Stomach (tissue), 19 donors: ENCODE measurements at places on chromosomes 13 and 19. TPM values are rescaled to one million over a fixed set of nuclear protein-coding genes. Genes with fewer than 3 reads are reported as not detected.
A peak's percentile ranks its signal among the peaks of the same experiment; 100 is the strongest.

Gene CBY2
- not detected for total RNA-seq

Gene SLC46A3
- total RNA-seq, result 5.3 TPM

- no peak for DNase-seq
Observed at GRCh38 chr13:75739244-75739868, 103.2 kb downstream of the LMO7 start.

- no peak for DNase-seq
Observed at GRCh38 chr13:42420304-42420703, 148.4 kb downstream of the AKAP11 start.

DNA sequence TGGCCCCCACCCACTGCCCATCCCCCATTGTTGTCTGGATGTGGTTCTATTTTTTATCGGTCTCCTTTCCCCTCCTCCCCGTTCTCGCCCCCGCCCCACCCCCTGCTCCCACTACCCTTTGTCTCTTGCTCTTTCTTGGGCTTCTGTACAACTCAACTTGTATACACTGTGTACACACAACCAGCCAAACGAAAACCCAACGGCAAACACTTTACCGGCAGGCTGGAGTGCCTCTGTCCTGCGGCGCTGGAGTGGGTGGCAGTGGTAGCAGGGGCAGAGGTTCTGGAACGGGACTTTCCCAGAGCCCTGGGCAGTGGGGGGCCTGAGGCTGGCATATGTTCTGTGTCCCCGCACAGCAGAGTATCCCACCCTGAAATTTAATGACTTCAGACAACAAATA, 13.7 kb downstream of the RRAS start:
- DNase-seq, result no peak

GRCh38 chr13:52947921-52948373, 80.7 kb upstream of the OLFM4 start:
- DNase-seq, result no peak

DNA sequence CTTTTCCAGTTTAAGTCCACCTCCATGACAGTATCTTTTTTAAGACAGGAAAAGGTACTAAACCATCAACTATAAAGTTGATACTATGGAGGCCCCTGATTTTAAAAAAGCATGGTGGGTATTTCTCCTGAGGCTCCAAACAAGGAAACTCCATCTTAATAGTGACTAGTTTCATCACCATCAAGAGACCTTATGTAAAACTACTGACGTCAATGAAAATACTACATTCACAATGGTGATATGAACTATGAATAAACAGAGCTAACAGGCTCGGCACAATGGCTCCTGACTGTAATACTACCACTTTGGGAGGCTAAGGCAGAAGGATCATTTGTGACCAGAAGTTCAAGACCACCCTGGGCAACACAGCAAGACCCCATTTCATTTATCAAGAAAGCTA, 162.7 kb downstream of the KLF12 start:
- DNase-seq, result no peak

DNA sequence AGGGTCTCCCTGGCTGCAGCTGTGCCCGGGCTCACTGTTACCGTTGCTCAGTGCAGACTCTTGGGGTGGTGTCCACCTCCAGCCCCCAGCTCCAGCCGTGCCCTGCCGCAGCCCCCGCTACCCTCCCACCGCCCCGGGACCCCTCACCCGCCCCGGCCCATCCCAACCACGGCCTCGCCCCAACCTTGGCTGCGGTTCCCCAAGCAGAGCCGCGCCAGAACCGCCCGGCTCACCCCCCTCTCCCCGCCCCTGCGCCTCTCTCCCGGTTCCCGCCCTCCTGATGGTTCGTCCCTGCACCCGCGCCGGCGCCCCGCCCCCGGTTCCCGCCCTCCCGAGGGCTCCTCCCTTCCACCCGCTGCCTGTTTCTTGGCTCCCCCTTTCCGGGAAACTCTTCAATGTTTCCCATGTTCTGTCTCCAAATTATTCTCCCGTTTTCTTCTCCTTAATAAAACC, 40.3 kb downstream of the ANKRD10 start:
- DNase-seq, result peak; percentile 85

DNA sequence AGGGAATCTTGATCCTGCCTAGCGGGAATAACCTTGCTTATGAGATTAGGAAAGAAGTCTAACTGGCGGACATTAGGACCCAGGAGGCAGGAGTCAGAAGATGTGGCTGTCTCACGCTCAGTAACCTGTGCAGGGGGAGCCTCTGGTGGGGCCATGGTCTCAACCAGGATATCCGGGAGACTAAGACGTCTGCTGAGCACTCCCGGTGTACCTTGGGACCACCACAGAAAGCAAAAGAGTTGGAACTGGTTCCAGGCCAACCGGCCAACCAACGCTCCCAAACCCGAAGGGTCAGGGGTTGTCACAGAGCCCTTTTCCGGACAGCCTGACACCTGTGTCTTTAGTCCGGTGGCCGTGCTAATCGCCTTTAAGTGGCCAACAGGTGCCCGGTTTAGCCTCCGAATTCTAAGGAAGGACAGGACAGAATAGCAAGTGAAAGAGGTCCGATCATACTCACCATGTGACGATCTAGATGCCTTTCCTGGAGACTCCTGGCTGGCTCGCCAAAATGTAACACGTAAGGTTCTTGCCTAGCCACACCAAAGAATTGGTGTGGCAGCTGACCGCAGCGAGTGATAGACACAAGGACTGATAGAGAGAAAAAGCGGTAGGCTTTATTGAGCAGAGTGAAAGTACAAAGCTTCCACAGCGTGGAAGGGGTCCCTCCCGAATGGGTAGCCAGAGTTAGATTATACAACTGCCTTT, 103.9 kb upstream of the DIAPH3 start:
- DNase-seq, result no peak

GRCh38 chr13:99575376-99576120, 74.3 kb downstream of the TM9SF2 start:
- no peak for DNase-seq

DNA sequence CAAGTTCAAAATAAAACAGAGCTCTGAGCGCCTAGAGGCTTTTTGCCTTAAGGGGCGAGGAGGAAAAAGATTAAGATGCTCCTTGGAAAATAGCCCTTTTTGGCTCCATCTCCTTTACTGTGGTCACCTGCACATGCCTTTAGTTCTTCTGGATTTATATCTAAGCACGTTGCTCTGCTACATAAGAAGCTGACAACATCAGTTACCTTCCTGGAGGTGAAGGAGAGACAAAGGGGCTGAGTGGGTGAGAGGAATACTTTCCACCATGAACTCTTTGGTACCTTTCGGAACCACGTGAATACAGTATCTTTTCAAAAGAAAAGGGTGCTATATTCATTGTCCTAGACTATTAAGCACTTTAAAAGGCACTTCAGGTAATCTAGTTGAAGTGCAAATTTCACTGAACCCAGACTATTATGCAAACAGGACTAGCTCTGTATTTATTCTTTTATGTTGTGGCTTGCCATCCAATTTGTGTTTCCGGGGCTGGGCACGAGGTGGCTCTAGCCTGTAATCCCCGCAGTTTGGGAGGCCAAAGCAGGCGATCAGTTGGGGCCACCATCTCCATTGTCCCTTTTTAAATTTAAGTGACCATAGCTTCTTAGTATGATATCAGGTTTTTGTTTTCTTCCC, 201.5 kb downstream of the TM9SF2 start:
- no peak for DNase-seq

- DNase-seq, result no peak
Observed at GRCh38 chr13:113411216-113412023, 41.9 kb downstream of the ADPRHL1 start.

Gene EDNRB
- 72.1 TPM for total RNA-seq

Gene ITGBL1
- 4.8 TPM for total RNA-seq

- DNase-seq, result no peak
Observed at GRCh38 chr19:47309038-47309437, 623 bp upstream of the C5AR1 start.

Gene KBTBD6
- total RNA-seq, result under 0.01 TPM

DNA sequence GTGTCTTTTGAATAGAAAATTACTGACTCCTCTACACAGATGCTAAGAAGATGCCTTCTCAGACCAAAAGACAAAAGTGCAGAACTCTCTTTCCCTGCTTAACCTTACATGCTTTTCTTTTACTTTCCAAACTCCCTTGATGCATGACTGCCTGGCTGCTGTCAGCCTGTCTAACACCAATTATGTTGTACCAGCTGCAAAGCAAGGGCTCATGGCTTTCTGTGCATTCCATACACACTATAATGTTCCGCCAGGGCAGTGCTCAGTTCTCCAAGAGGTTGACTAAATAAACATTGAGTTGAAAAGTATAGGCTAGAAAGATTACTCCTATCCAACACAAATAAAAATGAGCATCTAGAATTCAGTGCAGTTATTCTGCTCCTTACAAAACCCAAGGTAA, 330.4 kb upstream of the NBEA start:
- no peak for DNase-seq

- no peak for DNase-seq
Observed at GRCh38 chr19:44647144-44647543, 3.4 kb downstream of the PVR start.

GRCh38 chr13:112245179-112245724, 130.9 kb upstream of the SPACA7 start:
- no peak for DNase-seq

Gene PNKP
- total RNA-seq, result 115 TPM

DNA sequence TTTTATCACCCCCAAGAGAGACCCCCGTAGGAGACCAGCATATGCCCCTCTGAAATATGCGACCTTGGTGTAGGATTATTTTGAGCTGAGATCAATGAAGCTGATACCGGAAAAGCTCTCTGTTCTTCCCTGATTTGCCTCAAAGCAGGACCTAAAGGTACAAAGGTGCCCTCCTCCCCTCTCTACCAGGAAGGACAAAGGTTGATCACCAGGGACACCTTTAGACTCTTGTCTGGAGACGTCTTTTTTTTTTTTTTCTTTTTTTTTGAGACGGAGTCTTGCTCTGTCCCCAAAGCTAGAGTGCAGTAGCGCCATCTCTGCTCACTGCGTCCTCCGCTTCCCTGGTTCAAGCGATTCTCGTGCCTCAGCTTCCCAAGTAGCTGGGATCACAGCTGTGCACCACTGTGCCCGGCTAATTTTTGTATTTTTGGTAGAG, 792 bp upstream of the PEX11G start:
- DNase-seq, result peak; percentile 44

Gene CYP2F1
- total RNA-seq, result not detected

Gene MAB21L1
- total RNA-seq, result 2.0 TPM

Gene DDA1
- 56.0 TPM for total RNA-seq

Gene MBD3L2
- not detected for total RNA-seq

DNA sequence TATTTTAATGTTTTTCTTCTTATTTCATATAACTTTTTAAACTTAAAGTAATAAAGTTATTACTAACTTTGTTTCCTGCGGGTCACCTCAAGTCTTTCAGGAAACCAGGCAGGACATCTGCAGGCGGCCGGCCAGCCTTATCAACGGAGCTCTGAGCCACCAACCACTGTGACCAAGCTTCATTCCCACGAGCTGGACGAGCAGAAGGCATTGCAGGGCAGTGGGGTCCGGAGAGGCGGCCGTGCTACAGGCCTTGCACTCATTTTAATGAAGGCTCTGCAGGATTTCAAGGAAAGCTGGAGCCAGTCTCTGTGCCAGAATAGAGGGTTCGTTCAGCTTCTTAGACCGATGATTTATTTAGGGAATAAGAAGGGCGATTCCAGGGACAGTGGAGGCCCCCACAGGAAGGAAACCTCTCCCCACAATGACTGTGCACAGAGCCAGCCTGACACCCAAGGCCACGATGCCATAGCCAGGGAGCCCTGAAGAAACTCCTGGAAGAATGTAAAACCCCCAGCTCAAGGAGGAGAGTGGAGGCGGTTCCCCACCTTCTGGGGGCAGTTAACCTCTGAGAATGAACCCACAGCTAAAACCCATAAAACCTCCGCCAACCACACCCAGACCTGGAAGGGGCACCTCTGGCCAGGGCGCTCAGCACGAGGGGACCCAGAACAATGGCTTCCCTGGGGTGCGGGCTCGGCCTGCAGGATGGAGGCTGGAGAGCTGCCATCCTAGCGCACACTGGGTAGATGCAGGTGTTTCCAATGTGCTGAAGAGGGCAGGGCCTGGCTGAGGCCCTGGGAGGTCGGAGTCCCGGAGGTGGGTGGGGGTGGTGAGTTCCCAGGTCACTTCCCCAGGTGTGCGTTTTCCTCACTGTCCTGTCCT, 75.0 kb downstream of the RASA3 start:
- no peak for DNase-seq

DNA sequence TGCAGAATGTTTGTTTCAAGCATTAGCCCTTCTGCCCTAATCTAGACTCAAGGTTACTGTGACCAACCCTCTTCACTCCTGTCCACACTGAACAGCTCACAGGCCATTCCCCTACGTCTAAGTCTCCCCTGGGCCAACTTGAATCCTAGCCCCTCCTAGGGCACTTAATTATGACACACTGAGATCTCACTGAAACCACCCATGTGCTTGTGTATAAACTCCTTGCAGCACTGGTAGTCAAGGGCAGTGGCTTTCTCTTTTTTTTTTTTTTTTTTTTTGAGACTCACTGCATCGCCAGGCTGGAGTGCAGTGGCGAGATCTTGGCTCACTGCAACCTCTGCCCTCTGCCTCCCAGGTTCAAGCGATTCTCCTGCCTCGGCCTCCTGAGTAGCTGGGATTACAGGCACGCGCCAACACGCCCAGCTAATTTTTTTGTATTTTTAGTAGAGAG, 1.9 kb upstream of the AKT2 start:
- DNase-seq, result no peak

DNA sequence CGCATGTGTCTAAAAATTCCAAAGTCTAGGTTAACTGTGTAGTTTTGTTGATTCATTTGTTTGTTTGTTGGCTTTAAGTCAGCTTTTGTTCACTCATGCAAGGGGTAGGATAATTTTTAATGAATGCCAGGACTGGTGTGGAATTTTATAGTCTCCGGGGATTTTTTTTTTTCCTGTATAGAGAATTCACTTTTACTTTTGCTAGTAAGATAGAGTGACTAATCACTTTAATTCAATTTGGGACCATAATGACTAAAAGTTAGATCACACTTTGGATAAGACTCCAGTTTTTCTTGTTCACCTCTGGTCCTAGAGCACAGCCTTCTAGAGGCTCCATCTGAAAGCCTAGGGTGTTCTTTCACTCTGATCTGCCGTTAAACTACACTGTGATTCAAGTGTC, 1690.0 kb downstream of the PCDH9 start:
- no peak for DNase-seq
